ENCODE measurements at places on chromosomes 11 and 22. TPM values are rescaled to one million over a fixed set of nuclear protein-coding genes. Genes with fewer than 3 reads are reported as not detected.
A peak's percentile ranks its signal among the peaks of the same experiment; 100 is the strongest.

GRCh38 chr11:122521626-122522025, 133.9 kb upstream of the UBASH3B start:
- no peak for DNase-seq

Gene ACRV1
- total RNA-seq, result not detected

GRCh38 chr11:68036717-68037239, 2.0 kb upstream of the TCIRG1 start:
- DNase-seq, result peak; percentile 43

DNA sequence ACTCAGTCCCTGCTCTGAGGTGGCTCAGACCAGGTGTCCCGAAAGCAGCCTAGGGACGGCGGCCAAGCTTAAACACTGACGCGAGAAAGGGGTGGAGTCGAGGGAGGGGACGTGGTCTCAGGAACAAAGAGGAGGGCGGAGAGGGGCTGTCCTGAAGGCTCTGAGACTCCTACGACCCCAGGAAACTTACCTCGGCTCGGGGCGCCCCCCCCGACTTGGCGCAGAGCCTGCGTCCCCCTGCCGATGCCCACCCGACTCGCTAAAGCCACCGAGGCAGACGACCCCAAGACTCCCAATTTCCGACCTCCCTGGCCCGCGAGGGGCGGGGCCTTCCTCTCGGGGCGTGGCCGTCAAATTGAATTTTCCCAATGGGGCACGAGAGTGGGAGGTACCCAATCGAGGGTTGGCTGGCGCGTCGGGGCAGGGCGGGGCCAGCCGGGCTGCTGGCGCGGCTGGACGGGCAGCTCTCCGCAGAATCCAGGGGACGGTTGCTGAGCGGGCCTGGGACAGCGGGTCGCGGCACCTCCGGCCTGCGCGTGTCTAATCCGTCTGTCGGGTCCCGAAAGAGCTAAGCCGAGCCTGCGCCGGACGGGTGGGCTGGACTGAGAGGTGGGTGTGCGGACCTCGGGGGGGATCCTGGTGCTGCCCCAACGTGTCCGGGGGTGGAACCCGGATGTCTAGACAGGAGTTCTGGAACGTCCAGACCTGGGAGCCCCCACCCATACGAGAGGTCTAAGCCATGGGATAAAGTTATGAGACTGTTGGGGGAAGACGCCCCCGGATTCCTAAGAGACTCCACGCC, at the start of gene SMTN:
Gene SMTN, plus strand, starts transcription at position 471 of the 802 bp plus-strand sequence. CDS start 1,941 bp downstream, outside the sequence.
- DNase-seq, result peak; percentile 84

DNA sequence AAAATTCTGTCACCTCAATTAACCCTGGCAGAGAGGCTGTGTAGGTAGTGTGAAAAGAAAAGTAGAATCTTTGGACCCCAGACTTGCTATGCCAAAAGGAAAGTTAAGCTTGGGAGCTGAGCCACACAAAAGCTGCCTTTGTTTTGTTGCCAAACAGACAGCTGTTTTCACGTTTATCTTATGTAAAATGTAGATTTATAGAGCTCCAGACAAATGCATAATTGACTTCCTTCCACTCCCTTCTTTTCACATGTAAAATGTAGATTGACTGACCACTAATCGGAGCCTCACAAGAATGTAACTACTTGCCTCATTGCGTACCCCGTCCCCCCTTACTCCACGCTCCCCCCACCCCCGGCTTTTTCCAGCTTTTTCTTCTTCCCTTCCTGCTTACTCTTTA, 2302.2 kb upstream of the RAG2 start:
- no peak for DNase-seq

GRCh38 chr11:108538022-108538424, 39.8 kb upstream of the POGLUT3 start:
- DNase-seq, result peak; percentile 31

- DNase-seq, result no peak
Measured at GRCh38 chr11:60459345-60459744, 3.7 kb downstream of the MS4A1 start.

Gene OR56A5
- not detected for total RNA-seq

- DNase-seq, result no peak
Measured at GRCh38 chr11:120441592-120441991, 70.0 kb upstream of the GRIK4 start.

DNA sequence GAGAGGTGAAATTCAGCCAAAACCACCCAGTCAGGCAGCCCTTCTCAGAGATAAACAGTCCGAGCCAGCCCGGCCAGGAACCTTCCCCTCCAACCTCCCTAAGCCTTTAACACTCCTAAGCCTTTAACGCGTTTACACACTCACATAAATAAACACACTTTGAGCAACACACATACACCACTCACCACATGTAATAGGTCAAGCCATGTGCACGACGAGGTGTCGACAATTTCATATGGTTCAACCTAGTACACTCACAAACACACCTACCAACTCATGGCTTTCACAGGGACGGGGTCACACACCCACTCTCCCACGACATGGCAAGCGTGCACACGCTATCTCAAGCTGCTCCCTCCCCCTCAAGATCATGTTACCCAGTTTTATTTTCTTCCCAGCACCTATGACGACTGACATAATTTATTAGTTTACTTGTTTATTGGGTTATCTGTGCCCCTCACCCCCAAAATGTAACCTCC, 15.5 kb downstream of the SLC43A1 start:
- no peak for DNase-seq

Gene B4GALNT4
- total RNA-seq, result 9.4 TPM

GRCh38 chr22:24523873-24524272, 28.7 kb downstream of the UPB1 start:
- peak; percentile 15 for DNase-seq

GRCh38 chr11:71946144-71946571, 17.3 kb downstream of the RNF121 start:
- DNase-seq, result peak; percentile 81

- no peak for DNase-seq
Measured at GRCh38 chr22:20553947-20554741, 46.7 kb downstream of the MED15 start.

Gene LTBP3
- total RNA-seq, result 27.3 TPM

Gene THOC5
- total RNA-seq, result 30.5 TPM

- no peak for DNase-seq
Measured at GRCh38 chr22:26318975-26319374, 110.1 kb upstream of the ASPHD2 start.

GRCh38 chr11:121300972-121301699, 8.6 kb downstream of the SC5D start:
- DNase-seq, result no peak

- DNase-seq, result peak; percentile 31
Measured at GRCh38 chr11:23263466-23263865, 403.2 kb upstream of the CCDC179 start.

DNA sequence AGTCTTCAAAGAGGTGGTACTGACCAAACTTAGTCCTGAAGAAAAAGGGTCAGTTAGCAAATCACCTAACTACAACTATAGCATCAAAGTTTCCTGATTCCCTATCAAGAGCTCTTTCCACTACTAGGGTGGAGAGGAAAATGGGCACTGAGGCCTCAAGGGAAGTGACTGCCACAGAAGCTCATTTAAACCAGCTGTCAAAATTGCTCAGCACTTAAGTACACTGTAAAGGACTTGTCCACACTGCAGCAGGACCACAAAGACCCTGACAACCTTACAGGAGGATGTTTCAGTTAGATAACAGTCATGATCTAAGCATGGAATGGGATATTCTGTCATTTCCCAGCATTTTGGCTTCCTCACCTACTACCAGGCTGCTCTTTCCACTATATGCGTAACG, 33.0 kb downstream of the FAM168A start:
- no peak for DNase-seq

Gene PACSIN3
- 13.3 TPM for total RNA-seq

GRCh38 chr11:63613517-63614135, 607 bp downstream of the PLAAT3 start:
- DNase-seq, result peak; percentile 47

Gene FGF3
- not detected for total RNA-seq

GRCh38 chr11:9049959-9050358, 41.4 kb downstream of the SCUBE2 start:
- DNase-seq, result no peak

Gene DLG2
- total RNA-seq, result not detected

DNA sequence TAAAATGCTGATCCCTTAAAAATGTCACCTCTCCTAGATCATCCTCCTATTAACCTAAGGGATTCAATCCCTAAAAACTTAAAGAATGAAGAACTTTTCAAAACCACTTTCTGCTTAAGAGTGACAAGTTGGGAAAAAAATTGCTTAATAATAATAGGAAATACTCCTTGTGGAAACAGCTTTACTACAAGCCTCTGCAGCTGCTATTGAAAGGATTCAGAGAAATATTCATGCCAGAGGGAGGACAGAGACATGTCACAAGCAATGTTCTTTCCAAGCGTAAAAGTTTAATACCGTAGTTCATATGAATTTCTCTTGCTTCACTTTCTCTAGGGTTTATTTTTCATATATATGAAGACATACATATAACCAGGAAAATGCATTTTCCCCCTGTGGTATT, 98.2 kb downstream of the ARHGAP20 start:
- DNase-seq, result no peak

DNA sequence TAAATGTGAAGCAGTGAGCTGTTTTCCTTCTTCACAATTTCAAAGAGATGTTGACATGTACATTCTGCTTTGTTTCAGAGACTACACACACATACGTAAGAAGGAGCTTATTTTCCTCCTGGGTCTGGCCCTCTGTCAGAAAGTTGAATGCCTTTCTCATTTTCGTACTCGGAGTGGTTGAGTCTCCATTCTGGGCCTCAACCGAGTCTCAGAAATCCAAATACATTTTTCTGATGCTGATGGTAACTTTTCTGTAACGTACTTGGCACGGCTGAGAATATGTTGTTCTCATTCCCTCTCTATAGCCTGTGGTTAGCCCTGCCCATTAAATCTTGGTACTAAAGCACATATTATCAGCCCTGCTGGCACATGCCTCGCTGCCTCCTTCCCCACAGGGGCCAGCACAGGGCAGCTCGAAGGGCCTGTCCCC, 25.3 kb downstream of the PARVA start:
- DNase-seq, result no peak

DNA sequence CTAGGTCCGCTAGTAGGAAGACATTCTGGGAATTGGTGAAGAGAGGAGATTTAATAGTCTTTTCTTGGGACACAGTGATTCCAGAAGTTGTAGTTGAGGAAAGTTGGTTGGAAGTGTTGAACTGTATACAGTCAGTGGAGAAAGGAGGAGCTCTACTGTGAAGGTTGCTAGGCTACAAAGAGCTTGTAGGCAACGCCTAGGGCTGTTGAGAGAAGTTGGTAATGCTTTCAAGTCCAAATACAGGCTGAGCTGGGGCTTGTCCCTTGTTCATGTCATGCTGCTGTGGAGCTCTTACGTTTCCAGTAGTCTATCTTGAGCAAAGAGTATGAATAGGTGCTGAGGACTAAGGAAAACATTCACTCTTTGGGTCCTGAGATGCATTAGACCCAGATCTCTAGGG, 1.1 kb downstream of the TBCEL start:
- DNase-seq, result peak; percentile 33

- DNase-seq, result peak; percentile 47
Measured at GRCh38 chr11:32891657-32892354, 805 bp upstream of the QSER1 start.

DNA sequence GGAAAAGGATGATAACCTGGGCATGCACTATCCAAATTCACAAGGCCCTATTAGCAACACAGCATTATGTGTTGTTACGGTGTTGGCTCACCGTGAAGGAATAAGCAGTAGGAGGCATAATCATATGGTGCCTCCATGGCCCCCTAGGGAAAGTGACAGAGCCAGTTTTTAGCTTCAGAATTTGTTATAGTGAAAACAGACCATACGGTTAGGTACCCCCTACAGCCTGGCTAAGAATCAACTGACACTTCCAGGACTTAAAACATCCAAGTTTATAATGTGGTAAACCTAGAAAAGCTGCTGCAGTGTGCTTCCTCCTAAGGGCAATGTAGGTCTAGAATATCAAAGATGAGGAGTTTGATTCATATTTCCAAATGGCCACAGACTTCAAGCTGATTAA, 30.4 kb downstream of the KIF18A start:
- DNase-seq, result no peak

Gene LYVE1
- total RNA-seq, result 0.15 TPM

Gene SERPIND1
- total RNA-seq, result not detected

GRCh38 chr11:119115484-119116234, 5.7 kb upstream of the HINFP start:
- DNase-seq, result no peak

GRCh38 chr22:37599153-37599552, 9.5 kb upstream of the GGA1 start:
- DNase-seq, result no peak

- DNase-seq, result no peak
Measured at GRCh38 chr11:18065572-18065971, 19.5 kb upstream of the TPH1 start.

DNA sequence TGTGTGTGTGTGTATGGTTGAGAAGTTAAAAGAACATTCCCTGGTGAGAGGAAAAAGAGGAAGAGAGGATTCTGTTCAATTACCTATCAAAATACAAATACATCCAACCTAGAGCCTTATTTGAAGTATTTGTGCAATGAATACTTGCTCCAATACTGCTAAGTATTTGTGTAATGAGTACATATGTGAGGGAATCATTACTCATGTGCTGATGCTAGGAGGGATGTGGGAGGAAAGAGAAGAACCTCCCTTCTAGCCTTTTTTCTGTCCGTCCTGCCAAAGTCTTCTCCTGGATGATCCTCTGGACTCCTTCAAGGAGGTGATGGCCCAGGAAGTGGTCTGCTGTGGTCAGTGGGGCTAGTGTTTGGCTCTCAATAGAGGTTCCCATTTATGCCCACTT, 36.0 kb upstream of the ACCSL start:
- peak; percentile 31 for DNase-seq

GRCh38 chr11:119038884-119039283, 8.2 kb upstream of the SLC37A4 start:
- no peak for DNase-seq

DNA sequence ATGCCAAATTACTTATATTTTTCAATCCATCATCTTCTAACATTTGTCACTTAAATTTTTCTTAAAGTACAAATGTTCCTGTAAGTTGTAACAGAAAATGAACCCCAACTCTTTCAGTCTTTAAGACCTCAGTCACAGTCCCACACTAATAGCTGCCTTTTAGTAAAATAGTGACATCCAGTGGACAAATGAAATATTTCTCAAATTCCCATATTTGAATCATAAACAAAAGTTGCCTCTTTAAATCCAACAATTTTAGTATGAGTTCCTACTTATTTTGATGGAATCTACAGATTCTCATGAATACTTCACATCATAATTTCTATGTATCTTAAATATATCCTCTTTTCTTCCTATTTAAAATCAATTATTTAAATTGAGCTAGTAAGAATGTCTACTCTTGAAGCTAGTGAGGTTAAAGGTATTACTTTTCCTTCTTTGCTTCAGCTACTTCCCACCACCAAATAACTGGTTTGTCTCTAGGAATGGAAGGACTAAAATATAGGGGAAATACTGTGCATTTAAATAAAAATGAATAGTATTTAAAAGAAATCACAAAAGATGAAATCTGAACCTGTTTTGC, 9.2 kb downstream of the LIN7C start:
- peak; percentile 32 for DNase-seq

GRCh38 chr11:76640501-76640900, 30.0 kb downstream of the LRRC32 start:
- DNase-seq, result no peak

Gene OSBP2
- total RNA-seq, result 1.3 TPM

Gene BTBD18
- not detected for total RNA-seq

Gene SLC25A18
- total RNA-seq, result 0.81 TPM
